Neural cell (in vitro differentiated cells): ENCODE measurements at places on chromosomes 1 and 21. TPM values are rescaled to one million over a fixed set of nuclear protein-coding genes. Genes with fewer than 3 reads are reported as not detected.

The HCN3 gene
- 53.2 and 53.4 TPM in 2 replicates for polyA plus RNA-seq

The KCNE1 gene
- polyA plus RNA-seq: 0.12 TPM in 1 of 2 replicates, not detected in the other

The TRIM67 gene
- polyA plus RNA-seq: 8.0 and 8.2 TPM in 2 replicates

The FTCD gene
- polyA plus RNA-seq: 1.4 and 2.0 TPM in 2 replicates

The OR6N1 gene
- polyA plus RNA-seq: not detected in 2 replicates

The DISC1 gene
- polyA plus RNA-seq: 0.42 and 0.84 TPM in 2 replicates

The PCAT6 gene
- polyA plus RNA-seq: 0.76 and 1.5 TPM in 2 replicates

The KRTAP7-1 gene
- not detected in 2 replicates for polyA plus RNA-seq

The RGS8 gene
- 2.9 and 8.3 TPM in 2 replicates for polyA plus RNA-seq

The SYT2 gene
- 0.04 and 0.16 TPM in 2 replicates for polyA plus RNA-seq

The HES3 gene
- not detected in 2 replicates for polyA plus RNA-seq

The LAMC2 gene
- 0.67 and 1.2 TPM in 2 replicates for polyA plus RNA-seq

The PLEKHG5 gene
- 24.0 and 28.8 TPM in 2 replicates for polyA plus RNA-seq

The JMJD4 gene
- polyA plus RNA-seq: 17.2 and 20.4 TPM in 2 replicates

The OR2L3 gene
- 0.10 and 0.27 TPM in 2 replicates for polyA plus RNA-seq

The EPHA2 gene
- polyA plus RNA-seq: 0.63 and 0.66 TPM in 2 replicates

The TSSK3 gene
- polyA plus RNA-seq: not detected in 2 replicates

The S100A9 gene
- not detected in 2 replicates for polyA plus RNA-seq

The TFF3 gene
- not detected in 2 replicates for polyA plus RNA-seq

The COL9A2 gene
- polyA plus RNA-seq: 1.3 and 2.3 TPM in 2 replicates

The TTC34 gene
- polyA plus RNA-seq: 0.05 TPM in 1 of 2 replicates, not detected in the other

The TPTE gene
- 0.24 TPM in 1 of 2 replicates, not detected in the other for polyA plus RNA-seq

The TMEM52 gene
- 0.89 TPM in 1 of 2 replicates, not detected in the other for polyA plus RNA-seq

The SAMD11 gene
- 11.2 and 21.6 TPM in 2 replicates for polyA plus RNA-seq

The TNNT2 gene
- not detected in 2 replicates for polyA plus RNA-seq

The GUCA2B gene
- polyA plus RNA-seq: not detected in 2 replicates

The SLC30A2 gene
- polyA plus RNA-seq: 0.28 and 0.46 TPM in 2 replicates

The ADAMTS5 gene
- polyA plus RNA-seq: 0.90 and 1.6 TPM in 2 replicates
